GM23248 (cell line): ENCODE measurements at places on chromosomes 12 and 14. TPM values are rescaled to one million over a fixed set of nuclear protein-coding genes. Genes with fewer than 3 reads are reported as not detected.

Gene OVCH1
- 0.13 TPM in 1 of 2 replicates, not detected in the other for total RNA-seq

Gene FAM90A1
- not detected in 2 replicates for total RNA-seq

DNA sequence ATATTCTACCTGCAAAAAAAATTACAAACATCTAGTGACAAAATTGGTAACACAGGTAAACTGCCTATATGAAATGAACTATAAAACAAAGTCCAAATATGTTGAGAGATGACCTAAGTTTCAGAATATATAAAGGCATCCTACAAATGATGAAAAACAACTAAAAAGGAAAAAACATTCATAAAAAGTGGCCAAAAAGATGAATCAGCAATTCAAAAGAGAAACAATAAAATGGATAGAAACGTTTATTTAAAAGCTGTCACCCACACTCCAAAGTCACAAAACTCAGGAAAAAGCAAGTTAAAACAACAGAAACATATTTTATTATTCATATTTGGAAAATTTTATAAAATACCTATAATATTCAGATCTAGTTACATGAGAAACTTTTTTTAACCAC lies 106.5 kb upstream of the DCN start:
- DNase-seq: no peak

DNA sequence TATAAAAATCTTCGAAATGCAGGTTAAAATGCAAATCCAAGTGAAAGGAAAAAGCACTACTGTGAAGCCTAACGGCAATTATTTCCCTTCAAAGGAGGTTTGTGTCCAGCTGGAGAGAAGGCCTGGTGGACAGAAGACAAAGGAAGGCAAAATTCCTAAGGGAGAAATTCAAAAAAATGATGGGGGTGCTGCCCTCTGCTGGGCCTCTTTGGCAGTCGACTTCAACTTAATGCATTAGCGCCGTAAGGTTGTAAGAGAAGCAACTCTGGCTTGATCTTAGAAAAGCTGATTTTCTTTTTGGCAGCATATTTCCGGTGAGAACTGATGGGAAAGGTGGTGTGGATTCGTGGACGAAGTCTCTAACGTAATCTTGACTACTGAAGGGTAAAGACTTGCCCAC lies 34.3 kb upstream of the CHFR start:
- no peak for DNase-seq

DNA sequence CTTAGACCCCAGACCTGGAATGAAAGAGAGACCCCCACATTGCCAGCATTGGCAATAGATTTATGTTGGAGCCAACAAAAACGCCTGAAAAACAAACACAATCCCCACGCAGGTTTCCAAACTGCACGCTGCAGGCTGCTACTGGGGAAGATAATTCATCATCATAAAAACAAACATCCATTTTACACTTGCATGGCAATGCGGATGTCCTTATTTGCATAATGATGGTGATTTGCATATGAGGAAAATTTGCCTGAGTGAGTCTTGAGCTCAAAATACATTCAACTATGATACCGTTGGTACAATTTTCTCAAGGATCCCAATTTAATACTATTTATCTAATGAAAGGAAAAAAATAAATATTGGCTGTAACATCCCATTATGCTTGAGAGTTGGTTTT lies 33.6 kb upstream of the TMEM132D start:
- DNase-seq: no peak
